ENCODE measurements at places on chromosomes 7 and 10.

GRCh38 chr7:105268511-105269392 lies 120.0 kb downstream of the SRPK2 start:
- DNase-seq = no peak
- H3K36me3 ChIP-seq = no peaks in the 10 kb centered on the region
- peak overlapping the region; percentile 10 for H3K4me3 ChIP-seq
- no peaks in the 10 kb centered on the region for H3K27me3 ChIP-seq
- peaks cover 10% of the 10 kb centered on the region for H3K4me1 ChIP-seq

GRCh38 chr7:74043523-74043951 lies 15.6 kb downstream of the ELN start:
- H3K36me3 ChIP-seq = no peaks in the 10 kb centered on the region
- H3K4me1 ChIP-seq = no peaks in the 10 kb centered on the region
- no peak overlapping the region for H3K27ac ChIP-seq
- DNase-seq = no peak

GRCh38 chr7:2301511-2301863 lies 12.8 kb downstream of the SNX8 start:
- H3K27me3 ChIP-seq = no peaks in the 10 kb centered on the region
- no peak overlapping the region for H3K27ac ChIP-seq
- DNase-seq = no peak
- H3K4me3 ChIP-seq = no peak overlapping the region
- H3K4me1 ChIP-seq = peaks cover 4% of the 10 kb centered on the region

- H3K4me1 ChIP-seq = no peaks in the 10 kb centered on the region
- H3K4me3 ChIP-seq = no peak overlapping the region
- no peak overlapping the region for H3K27ac ChIP-seq
- no peak for DNase-seq
- H3K36me3 ChIP-seq = no peaks in the 10 kb centered on the region
- H3K27me3 ChIP-seq = no peaks in the 10 kb centered on the region
Measured at GRCh38 chr7:38283107-38283506, 9.7 kb upstream of the TARP start.

DNA sequence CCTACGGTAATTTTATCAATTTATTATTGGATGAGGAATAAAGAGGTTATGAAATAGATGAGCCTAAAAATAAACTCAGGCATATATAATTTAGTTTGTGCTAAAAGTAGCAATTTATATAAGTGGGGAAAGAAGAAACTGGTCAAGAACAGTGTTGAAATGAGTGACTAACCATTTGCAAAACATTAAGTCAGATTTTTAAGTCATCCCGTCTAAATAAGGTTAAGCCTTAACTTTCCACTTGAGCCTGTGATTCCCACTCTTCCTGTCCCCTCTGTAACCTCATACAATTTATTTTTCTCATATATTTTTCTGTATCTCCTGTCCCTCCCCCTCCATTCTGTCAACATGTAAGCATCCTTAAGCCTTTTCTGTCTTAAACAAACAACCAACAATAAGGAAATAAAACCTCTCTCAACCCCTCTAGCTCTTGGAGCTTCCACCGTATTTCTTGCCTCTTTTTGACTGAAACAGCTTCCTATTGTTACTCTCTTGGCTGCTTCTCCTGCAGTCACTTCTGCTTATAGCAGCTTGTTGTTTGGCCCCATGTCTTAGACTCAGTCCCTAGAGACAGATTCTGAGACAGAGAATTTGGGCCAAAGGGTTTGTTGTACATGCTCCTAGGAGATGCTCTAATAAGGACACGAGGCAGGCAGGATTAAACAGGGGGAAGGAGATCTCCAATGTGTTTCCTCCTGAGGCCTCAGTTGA lies 109.7 kb downstream of the GNAI1 start:
- no peak overlapping the region for H3K27ac ChIP-seq
- H3K4me3 ChIP-seq = no peak overlapping the region
- H3K27me3 ChIP-seq = no peaks in the 10 kb centered on the region
- no peak for DNase-seq
- peaks cover 9% of the 10 kb centered on the region for H3K4me1 ChIP-seq
- H3K36me3 ChIP-seq = no peaks in the 10 kb centered on the region

DNA sequence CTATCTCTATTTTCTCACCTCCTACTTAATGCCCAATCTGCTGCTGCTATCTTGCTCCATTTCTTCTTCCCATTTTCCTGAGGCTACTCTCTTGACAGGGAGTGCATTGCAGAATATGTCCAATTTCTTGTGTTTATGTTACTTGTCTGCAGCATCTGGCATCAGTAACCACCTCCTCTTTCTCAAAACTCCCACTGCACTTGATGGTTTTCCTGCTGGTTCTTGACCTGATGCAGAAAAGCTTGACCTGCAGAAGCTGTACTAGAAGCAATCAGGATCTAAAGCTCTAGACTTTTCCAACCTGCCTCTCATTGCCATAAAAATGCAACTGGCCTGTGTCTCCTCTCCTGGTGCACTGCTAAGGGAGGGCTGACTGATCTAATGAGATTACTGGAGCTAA lies 287.8 kb downstream of the ZEB1 start:
- DNase-seq = no peak
- no peaks in the 10 kb centered on the region for H3K36me3 ChIP-seq
- H3K27me3 ChIP-seq = no peaks in the 10 kb centered on the region

DNA sequence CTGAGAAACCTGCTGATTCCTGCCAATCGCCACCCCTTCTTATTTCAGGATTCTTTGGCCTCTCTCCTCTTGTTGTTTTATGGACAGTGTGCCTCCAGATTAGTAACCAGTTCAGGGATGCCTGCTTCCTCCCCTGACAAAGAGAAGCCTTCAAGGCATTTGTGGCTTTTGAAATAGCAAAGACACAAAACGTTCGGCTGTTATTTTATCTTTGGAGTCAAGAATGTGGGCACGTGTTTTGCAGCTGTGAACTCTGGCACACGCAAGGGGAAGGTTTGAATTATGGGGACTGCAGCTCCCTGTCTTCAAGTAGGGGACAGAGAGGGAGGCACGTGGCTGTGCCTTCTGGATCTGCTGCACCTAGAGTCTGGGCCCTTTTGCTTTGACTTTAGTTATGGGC lies 157.9 kb upstream of the GRB10 start:
- no peak overlapping the region for H3K27ac ChIP-seq
- no peaks in the 10 kb centered on the region for H3K4me1 ChIP-seq
- H3K4me3 ChIP-seq = no peak overlapping the region
- no peaks in the 10 kb centered on the region for H3K27me3 ChIP-seq
- no peaks in the 10 kb centered on the region for H3K36me3 ChIP-seq

Data from Caco-2 (cell line).